ENCODE measurements at places on chromosomes 1 and 21. TPM values are rescaled to one million over a fixed set of nuclear protein-coding genes. Genes with fewer than 3 reads are reported as not detected.

- DNase-seq, result no peak
Measured at GRCh38 chr1:180542838-180543145, 16.0 kb upstream of the OVAAL start.

GRCh38 chr1:43687301-43688108 is 19.8 kb upstream of the ST3GAL3 start:
- peak; percentile 45 for DNase-seq

GRCh38 chr1:191460234-191460633 is 698.0 kb upstream of the RGS18 start:
- DNase-seq, result no peak

DNA sequence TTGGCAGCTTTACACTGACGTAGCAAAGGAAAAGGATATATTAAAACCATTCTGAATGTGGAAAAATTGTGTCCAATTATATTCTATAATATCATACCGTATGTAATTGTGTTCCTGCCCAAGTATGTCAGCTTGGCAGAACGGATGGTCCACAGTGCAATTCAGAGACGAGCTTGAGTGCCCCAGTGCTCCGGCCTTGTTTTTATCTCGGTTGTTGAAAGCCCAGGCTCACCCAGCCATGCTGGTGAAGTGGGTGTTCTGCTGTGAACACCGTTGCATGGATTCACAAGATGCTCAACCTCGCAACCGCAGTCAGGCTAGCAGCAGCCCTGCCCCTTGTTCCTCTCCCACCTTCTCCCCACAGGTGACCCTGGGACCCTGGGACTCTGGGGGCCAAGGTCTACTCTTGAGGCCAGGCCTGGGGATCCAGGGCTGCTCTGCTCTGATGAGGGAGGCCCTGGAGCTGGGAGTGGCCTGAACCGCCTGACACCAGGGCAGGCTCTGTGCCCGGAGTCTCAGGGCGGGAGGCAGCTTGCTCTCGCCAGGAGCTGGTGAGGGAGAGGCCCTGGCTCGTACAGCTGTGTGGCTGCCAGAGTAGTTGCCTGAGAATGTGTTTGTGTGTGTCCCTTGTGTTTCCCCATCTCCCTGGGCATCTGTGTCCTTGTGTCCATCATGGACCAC is 11.2 kb downstream of the PTPRF start:
- peak; percentile 87 for DNase-seq

DNA sequence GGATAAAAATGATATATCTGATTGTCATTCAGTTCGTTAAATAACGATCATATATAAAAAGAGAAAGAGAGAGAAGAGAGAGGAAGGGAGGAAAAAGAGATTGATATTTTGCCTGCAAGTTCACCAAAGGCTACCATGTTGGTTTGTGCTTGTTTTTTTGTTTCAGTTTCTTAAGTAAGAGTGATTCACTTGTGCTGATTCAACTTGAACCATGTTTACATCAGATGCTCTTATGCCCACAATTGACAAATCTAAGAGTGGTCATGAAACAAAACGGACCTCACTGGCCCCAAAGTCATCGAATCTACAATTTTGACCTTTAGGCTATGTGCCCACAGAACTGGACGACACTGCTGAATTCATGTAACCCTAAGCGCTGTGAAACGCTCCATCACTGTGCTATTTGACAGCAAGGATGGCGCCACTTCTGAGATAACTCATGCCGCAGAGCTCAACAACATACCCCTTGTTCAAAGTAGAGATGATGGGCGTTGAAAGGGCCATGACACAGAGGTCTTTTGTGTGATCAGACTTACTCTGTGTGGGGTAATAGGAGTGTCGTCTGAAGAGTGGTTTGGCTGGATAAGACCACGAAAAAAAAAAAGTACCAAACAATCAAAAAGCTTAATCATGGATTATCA is 481.4 kb downstream of the SETD4 start:
- no peak for DNase-seq

GRCh38 chr1:203462878-203463277 is 12.7 kb upstream of the PRELP start:
- DNase-seq, result no peak

GRCh38 chr1:185733818-185734735 is at the start of gene HMCN1:
HMCN1 (plus strand) TSS chr1:185734391; CDS start chr1:185734780, 389 bp downstream.
- peak; percentile 86 for DNase-seq

- DNase-seq, result no peak
Measured at GRCh38 chr1:15352128-15352957, 57.3 kb upstream of the EFHD2 start.

LCE1B gene
- not detected for total RNA-seq

SLC9C2 gene
- total RNA-seq, result not detected

All from left ventricle myocardium superior (tissue), 1 donor.